Cardiac fibroblast (primary cell): ENCODE measurements at places on chromosomes 3 and 15.

- no peak for DNase-seq
Measured at GRCh38 chr15:78193731-78194567, 40.4 kb downstream of the ACSBG1 start.

- peak; percentile 60 for DNase-seq
Measured at GRCh38 chr3:9316881-9317361, 45.9 kb upstream of the THUMPD3 start.

- no peak for DNase-seq
Measured at GRCh38 chr3:101533603-101533968, 20.6 kb upstream of the SENP7 start.

DNA sequence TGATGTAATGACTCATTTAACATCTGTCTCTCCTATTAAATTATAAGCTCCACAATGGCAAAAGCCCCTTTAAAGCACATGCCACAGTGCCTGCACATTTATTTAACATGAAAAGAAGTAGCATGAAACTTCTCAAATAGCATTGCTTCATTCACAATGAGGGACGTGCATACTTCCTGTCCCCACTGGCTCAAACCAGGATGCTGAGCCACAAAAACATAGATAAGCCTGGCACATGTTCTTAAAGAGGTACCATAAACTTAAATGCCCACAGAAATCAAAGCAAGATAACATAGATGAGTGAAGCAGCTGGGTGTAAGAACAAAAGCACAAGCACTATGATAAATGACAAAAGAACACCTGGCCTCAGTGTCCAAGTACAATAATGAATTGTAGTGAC, 3.8 kb downstream of the TP53BP1 start:
- DNase-seq: peak; percentile 18

GRCh38 chr3:127008236-127008635, 25.3 kb downstream of the PLXNA1 start:
- DNase-seq: no peak

DNA sequence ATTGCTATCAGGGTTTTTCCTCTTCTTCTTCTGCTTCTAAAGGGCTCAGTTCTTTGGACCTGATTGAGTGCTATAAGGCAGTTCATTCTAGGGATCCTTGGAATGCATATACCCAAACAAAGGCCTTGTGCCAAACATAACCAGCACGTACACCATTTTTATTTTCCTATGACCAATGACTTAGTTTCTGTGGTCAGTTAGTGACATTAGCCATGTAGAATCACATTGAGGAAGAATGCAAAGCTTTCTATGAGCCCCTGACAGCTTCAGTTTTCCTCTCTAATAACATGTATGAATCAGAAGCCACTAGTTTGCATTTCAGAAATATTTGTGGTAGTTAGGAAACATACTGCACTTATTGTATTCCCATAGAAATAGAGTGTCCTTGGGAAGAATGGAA, 240.0 kb downstream of the THRB start:
- DNase-seq: peak; percentile 56

DNA sequence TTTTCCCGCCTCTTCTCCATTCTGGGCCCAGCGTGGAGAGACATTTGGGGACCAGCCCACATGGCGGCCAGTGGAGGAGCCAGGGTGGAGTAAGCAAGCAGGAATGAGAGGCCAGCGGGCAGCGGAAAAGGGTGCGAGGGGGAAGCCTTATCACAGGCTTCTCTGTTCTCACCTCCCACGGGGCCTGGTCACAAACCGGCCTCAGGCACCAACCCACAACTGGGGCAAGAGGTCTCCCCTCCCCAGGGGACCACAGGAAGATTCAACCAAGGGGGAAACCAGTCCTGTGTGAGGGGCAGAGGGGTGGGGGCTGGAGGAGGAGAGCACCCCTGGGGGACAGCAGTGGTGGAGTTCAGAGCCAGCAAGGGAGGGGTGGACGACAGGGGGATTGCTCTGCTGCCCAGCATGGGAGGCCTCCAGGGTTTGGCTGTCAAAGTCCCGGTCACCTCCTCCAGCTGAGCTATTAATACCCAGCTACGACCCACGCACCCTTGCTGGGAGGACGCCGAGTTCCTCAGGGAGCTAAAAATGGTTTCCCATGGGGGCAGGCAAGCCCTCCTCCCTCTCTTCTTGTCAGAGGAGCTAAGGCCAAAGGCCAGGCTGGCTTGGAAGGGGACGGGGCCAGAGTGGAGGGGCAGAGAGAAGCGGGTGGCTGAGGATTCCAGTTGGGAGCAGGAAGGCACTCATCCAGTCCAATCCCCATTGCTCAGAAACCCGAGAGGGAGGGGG, 23.8 kb upstream of the RPL29 start:
- peak; percentile 35 for DNase-seq

- no peak for DNase-seq
Measured at GRCh38 chr3:51968170-51968775, 1.0 kb upstream of the PCBP4 start.

GRCh38 chr15:86829245-86829644, 749.6 kb downstream of the AGBL1 start:
- no peak for DNase-seq

- no peak for DNase-seq
Measured at GRCh38 chr15:29401644-29402043, 132.0 kb upstream of the NSMCE3 start.

- DNase-seq: no peak
Measured at GRCh38 chr15:46301826-46302225, 667.0 kb downstream of the SQOR start.

DNA sequence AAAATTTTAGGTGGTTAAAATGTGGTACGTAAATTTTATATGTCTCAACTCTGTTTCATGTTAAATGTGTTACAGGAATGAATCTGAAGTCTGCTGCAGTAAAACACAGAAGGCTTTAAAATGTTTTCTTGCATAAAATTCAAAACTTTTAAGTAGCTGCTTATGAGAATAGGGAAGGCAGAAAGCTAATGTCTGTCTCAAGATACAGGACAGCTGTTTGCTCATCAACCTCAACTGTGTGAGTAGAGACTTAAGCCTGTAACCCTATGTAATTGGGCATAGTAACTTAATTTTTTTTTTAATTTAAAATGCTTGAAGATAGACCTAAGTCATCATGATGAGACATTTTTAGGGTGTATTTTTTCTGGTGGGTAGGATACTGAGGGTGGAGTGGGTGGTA, 38.9 kb downstream of the ZFAND6 start:
- no peak for DNase-seq

DNA sequence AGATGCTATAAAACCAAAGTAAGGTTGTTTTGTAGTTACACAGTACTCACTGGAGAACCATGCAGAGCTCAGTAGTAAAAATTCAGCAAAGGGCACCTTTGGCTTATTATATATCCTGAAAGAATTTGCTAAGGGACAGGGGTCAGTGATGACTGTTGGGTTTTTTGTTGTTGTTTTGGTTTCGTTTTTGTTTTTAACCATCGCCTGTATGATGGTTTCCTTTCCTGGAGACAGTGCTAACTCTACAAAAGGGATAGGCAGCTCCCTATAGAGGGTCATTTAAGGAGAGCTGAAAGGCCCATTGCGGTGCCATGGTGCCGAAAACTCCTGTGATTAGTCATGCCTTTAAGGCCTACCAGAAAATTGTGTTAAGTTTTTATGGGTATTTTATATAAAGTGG, 118.2 kb upstream of the GOLIM4 start:
- peak; percentile 38 for DNase-seq

DNA sequence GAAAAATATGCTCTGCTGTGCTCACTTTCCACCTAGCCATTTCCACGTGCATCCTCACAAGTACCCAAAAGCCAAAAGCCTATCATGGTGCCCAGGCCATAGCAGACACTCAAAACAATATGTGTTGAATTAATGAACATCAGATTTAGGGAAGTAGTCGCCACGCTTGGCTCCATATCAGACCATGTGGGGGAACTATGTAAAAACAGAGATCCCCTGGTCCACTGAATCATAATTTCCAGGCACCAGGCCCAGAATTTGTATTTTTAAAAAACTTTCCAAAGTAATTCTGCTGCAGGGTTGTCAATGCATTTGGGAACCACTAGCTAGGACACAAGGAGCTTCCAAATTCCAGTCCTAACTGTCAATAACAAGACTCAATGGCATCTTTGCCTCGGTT, 77.3 kb downstream of the CNTN3 start:
- DNase-seq: peak; percentile 87

- DNase-seq: peak; percentile 86
Measured at GRCh38 chr3:136819392-136819730, 435 bp downstream of the SLC35G2 start.

DNA sequence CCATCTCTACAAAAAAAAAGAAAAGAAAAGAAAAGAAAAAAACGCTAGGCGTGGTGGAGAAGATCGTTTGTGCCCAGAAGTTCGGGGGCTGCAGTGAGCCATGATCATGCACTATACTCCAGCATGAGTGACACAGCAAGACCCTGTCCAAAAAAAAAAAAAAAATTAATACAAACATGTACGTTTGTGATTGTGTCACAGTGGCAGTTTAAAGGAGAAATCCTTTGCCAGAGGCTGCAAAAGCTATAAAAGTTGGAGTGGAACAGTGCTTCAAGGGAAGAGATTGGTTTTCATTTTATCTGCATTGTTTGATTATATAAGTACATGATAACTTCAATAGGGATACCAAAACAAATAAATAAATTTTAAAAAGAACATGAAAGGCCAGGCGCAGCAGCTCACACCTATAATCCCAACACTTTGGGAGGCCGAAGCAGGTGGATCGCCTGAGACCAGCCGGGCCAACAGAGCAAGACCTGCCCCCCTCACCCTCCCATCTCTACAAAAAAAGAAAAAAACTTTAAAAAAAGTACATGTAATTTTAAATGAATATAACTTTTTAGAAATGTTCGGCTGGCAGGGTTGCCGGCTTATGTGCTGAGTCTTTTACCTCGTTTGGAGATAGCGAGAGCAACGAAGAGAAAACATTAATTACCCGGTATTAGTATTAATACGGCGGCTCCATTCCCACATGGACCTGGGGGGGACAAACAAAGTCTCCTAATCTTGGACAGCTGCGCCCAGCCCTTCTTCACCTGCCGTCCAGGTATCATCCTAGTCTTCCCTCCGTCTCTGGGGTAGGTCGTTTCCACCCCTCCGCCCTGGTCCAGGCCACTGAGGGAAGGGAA, 573 bp upstream of the DIS3L start:
- no peak for DNase-seq

- DNase-seq: no peak
Measured at GRCh38 chr3:25324954-25325655, 103.0 kb upstream of the RARB start.

DNA sequence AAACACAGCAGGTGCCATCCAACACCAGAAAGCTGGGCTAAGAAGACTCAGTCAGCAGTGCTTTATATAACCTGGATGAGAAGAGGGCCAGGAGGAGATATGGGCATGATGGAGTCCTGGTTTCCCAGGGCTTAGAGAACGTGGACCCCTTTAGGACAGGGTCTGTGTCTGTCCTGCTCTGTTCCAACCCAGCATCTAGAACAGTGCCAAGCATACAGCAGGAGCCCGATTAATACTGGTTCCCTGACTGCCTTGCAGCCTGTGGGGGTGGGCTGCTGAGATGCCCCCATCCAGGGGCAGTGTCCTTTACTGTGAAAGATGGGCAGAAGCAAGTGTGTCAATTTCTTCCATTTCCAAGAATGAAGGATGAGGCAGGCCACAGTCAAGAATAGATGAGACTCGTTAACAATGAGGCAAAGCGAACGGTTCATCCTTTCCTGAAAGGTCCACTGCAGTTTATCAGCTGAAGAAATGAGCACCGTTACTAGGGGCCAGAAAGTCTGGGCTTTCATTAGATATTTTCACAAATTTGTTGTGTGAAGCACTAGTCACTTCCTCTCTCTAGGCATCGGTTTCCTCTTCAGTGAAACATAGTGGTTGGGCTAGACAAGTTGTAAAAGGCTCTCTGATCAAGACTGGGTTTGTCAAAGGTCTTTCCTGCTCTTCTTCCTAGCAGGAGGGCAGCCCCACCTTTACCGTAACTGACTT, 72.0 kb upstream of the HERC1 start:
- DNase-seq: peak; percentile 25

GRCh38 chr15:41284427-41285177, 47.8 kb downstream of the OIP5 start:
- peak; percentile 24 for DNase-seq

GRCh38 chr3:53813876-53814275, 32.3 kb downstream of the CHDH start:
- DNase-seq: no peak

DNA sequence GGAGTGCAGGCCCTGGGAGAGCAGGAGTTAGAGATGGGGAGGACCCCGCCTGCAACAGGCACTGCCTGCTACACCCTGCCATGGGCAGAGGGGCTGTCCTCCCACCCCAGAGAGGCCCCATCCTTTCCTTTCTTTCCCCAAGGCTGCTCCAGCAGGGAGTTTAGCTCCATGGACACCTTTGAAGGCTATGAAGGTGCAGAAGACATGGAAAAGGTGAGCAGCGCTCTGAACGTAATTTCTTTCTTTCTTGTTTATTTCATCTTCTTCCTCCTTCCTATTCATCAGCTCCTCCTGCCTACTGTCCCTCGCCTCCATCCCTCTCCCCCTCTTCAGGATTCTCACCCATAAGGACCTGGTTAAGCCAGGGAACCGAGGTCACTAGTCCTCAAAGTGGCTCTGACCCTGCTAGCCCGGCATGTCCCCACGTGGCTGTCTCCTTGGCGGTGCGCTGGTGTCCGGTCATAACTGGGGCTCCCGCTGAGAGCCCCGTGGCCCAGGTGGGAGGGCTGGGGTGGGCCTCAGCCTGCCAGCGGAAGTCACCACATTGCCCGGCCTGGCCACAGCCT, 16.0 kb upstream of the ADIPOQ start:
- DNase-seq: no peak

GRCh38 chr3:90007778-90008499, 900.5 kb downstream of the EPHA3 start:
- DNase-seq: peak; percentile 85

DNA sequence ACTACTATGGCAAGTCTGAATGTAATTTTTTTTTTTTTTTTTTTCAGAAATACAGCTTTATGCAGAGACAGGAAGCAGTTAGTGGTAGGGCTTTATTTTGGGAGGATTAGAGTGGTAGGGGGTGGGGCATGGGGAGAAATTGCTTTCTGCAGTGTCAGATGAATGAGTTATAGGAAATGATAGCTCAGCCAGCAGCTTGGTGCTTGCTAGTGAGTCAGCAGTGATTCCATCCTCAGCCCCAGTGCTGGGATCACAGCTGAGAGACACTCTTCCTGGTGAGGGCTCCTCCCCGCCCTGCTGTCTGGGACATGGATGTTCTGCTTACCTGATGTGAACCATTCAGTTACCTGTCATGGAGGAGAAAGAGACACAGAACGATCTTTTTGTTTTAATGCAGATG, 39.6 kb downstream of the SEMA6D start:
- DNase-seq: peak; percentile 90

- no peak for DNase-seq
Measured at GRCh38 chr3:161737171-161737570, 240.6 kb downstream of the OTOL1 start.

GRCh38 chr3:164467007-164467406, 611.3 kb downstream of the SI start:
- no peak for DNase-seq

- no peak for DNase-seq
Measured at GRCh38 chr3:40576396-40576795, 51.6 kb downstream of the ZNF621 start.
